Stimulated activated CD4-positive, alpha-beta T cell treated with anti-CD3 and anti-CD28 coated beads, Interleukin-1b, Interleukin-23, amount 100 ng/mL, for 4 hours (primary cell): ENCODE measurements at places on chromosomes 13 and 19.

DNA sequence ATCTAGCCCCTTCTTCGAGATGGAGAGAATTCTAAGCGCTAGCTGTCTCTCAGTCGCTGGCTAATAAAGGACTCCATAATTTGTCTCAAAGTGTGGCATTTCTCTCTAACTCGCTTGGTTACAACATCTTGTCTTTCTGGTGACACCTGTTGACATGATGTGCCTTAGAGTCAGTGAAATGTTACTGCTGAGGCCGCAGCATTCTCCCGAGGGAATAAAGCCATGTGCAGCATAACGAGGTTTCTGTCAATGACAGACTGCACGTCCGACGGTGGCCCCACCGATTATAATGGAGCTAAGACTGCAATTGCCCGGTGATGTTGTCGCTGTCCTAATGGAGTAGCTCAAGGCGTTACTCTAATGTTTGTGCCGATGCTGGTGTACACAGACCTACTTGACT is 20.3 kb upstream of the GPR32 start:
- DNase-seq, result no peak

DNA sequence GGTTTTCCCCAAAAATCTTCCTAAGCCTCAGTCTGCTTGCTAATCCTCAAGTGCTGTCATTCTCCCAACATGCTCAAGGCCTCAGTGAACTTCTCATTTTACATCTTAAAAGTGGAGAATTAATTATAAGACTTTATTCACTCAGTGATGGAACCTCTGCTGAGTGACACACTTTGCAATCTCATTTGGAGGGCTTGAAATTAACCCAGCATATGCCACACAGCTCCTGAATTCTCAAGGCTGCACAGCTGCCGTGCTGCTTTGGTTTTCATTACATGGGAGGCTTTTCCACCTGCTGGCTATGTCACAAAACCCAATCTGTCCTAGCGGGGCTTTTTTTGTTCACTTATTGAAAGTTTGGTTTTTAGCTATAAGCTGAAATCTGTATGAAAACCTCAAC is 28.3 kb upstream of the SERPINE3 start:
- DNase-seq, result no peak

DNA sequence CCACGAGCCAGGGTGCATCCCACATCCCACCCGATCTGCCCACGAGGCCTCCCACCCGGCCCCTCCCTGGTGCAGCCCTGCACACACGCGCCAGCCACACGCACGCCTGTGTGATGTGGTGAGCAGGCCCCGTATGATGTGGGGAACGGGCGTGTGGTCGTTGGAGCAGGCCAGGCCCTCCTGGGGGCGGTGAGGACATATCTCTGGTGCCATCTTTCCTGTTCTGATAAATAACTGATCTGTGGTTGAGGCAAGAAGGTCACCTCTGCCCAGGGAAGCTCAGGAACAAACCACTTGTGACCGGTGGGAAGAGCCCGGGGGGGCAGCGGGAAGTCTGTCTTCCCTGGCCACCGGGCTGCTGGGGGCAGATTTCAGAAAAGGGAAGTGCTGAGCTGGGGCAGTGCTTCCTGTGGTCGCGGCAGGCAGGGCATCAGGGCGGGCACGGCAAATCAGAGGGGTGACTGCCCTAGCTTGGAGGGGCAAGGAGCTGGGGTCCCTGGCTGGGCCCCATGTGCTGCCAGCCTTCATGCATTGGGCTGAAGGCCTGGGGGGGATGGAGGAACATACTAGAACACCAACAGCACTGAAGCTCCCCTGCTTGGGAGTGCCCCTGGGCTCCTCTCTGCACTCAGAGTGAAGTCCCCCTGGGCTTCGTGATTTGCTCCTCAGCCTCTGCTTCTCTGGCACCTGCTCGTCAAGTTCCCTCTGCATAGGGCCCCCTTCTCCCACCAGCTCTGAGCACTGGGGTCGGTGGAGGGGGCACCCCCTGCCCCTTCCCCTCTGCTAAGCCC is 35.2 kb upstream of the SLC7A10 start:
- no peak for DNase-seq

DNA sequence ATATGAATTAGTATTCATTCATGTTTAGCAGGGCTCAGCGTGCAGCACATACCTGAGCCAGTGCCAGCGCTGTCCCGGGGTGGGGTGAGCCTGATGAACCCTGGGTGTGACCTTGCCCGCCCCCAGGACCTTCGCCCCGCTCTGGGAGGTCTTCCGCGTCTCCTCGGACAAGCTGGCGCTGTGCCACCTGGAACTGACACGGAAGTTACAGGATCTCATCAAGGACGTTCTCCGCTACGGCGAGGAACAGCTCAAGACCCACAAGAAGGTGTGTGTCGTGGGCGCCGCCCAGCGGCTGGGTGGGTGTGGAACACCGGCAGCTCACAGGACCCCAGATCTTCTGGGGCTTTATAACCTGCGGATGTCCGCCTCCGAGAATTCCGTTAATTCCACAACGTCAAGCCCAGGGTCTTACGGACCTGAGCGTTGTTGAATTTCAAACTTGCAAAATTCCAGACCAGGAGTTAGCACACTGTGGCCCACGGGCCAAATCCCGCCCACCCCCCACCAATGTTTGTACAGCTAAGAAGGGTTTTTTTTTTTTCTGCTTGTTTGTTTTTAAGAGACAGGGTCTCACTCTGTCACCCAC is 15.4 kb downstream of the FCHO1 start:
- no peak for DNase-seq

- no peak for DNase-seq
Observed at GRCh38 chr19:7115721-7116120, 46.2 kb downstream of the ZNF557 start.

- no peak for DNase-seq
Observed at GRCh38 chr19:42421591-42422031, 5.6 kb downstream of the LIPE start.

DNA sequence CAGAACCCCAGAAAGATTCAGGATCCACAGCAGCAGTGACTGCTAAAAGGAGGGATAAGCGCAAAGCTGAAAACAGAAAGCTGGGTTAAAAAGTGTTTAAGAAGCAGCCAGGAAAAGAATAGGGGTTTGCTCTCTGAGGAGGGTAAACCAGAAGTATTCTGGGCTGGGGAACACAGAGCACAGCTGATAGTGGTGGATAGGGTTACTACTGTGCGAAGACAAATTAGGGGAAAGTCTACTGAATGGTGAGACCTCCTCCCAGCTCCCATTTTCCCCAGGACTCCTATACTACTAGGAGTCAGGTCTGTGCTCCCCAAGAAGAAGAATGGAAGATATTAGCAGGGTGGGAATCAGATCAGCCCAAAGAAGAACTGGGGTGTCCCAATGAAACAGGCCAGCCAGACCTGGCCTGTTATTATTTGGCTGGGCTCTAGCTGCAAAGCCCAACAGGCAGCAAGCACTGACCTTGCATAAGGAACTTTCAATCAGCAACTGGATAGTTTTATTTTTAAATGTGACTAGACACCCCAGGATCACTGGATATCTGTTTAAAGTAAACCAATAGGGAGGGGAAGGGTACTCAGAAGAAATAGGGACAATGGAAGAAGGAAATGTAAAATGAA is 43.5 kb upstream of the SERTM1 start:
- no peak for DNase-seq

- DNase-seq, result no peak
Observed at GRCh38 chr13:75079226-75079625, 402.7 kb downstream of the TBC1D4 start.

GRCh38 chr13:99322297-99323103 is 15.3 kb upstream of the GPR183 start:
- DNase-seq, result no peak

DNA sequence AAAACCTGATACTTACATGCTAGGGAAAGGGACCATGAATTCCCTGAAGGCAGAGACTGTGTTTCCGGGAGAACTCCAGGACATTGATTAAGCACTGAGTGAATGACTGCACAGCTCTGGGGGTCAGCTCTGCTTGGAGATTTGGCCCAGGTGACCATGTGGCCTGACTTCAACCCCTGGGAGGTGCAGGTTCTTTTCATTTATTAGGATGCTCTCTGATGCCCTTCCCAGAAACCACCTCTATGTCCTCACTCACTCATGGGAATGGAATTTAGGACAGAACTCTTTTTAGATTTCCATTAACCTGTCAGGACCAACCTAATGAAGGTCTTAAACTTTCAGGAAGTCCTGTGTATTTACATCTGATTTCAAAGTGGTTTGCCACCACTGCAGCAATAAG is 393.3 kb upstream of the ARGLU1 start:
- DNase-seq, result no peak

- no peak for DNase-seq
Observed at GRCh38 chr13:77168237-77168636, 141.3 kb upstream of the FBXL3 start.
